Lower lobe of right lung (tissue), 2 donors: ENCODE measurements at places on chromosomes 5 and 9.

DNA sequence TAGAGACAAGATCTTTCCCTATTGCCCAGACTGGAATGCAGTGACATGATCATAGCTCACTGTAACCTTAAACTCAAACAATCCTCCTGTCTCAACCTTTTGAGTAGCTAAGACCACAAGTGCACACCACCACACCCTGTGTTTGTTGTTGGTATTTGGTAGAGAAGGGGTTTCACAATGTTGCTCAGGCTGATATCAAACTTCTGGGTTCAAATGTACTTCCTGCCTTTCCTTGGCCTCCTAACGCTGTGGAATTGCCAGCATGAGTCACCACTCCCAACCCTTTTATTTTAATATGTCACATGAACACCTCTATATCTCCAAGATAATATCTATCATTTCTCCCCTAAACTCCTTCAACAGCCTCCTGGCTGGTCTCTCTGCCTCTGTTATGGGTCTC, 719.0 kb downstream of the PTPRD start:
- DNase-seq, result no peak

DNA sequence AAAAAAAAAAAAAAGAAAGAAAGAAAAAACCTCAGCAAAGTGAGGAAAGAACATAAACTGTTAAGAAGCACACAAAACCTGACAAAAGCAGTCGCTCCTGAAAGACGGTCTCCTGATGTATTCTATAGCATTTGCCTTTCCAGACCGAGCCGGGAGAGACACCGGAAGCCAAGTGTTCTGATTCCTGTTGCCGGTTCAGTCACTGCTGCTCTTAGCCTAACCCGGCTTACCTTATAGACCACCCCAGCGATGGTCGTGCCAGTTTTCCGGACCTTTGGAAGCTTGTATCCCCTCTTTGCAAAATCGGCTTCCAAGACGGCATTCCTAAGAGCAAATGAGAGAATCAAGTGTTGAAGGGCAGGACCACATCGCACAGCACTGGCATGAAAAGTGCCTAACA, 630 bp downstream of the PSMB7 start:
- no peak for DNase-seq

DNA sequence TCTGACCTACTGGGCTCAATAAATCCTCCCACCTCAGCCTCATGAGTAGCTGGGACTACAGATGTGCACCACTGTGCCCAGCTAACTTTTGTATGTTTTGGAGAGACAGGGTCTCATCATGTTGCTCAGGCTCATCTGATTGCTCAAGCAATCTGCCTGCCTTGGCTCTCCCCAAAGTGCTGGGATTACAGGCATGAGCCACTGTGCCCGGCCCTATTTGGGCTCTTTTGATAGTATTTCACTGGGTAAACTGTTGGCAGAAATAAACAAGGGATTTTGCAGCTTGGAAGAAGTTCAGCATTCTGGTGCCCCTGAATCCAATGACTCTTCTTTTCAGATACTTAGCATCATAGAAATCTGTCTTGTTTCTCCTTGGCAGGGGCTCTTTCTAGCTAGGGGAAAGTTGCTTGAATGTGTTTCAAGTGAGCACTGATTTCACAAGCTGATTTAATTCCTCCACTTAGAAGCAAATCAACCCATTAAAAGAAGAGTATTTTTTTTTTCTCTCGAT, 146.8 kb downstream of the PAPPA start:
- DNase-seq, result no peak

GRCh38 chr5:135271533-135272310, 127.3 kb downstream of the MACROH2A1 start:
- no peak for DNase-seq

DNA sequence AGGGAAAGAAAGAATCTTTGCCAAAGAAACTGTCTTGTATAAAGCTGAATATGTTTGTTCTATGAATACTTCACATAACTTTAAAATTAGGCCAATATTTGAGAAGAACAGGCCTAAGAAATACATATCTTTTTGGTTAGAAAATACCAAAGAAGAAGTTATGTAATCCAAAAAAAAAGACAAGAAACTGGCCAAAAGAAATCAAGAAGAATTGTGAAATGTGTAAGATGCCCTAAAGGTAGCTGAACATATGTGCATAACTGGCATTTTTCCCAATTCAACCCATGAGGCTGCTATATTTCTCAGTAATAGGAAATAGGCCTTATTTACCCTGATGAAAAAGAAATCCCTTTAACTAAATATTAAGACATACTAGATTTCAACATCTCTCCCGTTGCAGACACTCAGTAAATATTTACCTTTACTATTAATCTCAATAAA, 290.0 kb downstream of the CETN3 start:
- no peak for DNase-seq

GRCh38 chr9:108160706-108161355, 671.3 kb upstream of the KLF4 start:
- DNase-seq, result no peak

DNA sequence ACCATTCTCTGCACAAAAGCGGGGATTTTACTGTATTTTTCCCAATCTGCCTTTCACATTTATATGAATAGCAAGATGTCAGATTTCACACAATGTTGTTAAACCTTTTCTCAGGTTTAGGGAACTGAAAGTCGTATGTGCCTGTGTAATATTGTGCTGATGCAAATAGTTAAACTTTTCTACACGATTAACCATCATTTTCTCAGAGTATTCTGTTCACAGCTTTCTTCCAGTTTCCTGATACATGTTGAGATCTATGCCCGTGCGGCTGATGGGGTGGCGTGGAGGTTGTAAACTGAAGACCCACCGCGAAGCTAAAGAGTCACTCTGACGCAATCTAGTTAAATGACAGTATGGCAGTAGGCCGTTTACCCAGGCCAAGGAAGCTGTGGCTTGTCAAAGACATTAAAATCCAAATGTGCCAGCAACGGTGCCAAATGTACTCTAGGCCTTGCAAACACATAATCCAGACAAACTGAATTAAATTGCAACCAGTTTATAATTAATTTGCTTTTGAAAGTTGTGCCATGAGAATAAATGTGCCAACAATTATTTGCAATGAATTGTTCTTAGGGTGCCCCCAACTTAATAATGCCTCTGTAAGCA, 145.7 kb downstream of the EBF1 start:
- no peak for DNase-seq

DNA sequence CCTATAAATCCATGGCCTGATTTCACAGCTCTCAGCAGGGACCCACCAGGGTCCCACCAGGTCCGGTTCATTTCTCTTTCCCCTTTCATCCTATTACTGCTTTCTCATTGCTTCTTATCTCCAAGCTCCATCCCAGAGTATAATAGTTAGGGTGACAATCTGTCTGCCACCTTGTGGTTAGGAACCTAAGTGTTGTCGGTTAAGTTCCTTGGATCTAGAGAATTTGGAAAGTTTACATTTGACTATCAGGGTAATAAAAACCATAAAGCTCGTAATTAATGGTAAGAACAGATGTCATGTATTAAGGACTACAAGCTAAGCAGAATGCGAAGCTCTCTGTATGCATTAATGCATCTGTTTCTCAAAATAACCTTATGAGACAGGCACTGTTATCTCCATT, 259.1 kb downstream of the SH3GL2 start:
- DNase-seq, result no peak

- DNase-seq, result no peak
These were observed 276.8 kb upstream of the MAP3K1 start for GRCh38 chr5:56538580-56538979.

DNA sequence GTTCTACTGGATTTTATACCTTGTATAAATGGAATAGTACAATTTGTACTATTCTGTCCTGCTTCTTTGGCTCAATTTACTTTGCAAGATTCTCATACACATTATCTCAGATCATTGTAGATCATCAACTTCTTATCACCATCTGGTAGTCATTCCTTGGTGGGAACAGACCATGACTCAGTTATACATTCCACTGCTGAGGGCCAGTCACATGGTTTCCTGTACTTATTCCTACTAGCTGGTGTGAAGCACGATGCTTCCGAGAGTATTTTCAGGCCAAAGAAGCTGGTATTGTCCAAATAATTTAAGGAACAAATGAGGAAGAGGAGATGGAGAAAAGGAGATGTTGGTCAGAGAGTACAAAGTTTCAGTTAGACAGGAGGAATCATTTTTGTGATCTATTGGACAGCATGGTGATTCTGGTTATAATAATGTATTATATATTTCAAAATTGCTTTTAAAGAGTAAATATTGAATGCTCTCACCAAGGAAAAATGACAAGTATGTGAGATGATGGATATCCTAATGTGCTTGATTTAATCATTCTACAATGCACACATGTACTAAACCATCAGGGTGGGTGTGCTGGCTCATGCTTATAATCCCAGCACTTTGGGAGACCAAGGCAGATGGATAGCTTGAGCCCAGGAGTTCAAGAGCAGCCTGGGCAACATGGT, 124.1 kb downstream of the SYK start:
- no peak for DNase-seq

DNA sequence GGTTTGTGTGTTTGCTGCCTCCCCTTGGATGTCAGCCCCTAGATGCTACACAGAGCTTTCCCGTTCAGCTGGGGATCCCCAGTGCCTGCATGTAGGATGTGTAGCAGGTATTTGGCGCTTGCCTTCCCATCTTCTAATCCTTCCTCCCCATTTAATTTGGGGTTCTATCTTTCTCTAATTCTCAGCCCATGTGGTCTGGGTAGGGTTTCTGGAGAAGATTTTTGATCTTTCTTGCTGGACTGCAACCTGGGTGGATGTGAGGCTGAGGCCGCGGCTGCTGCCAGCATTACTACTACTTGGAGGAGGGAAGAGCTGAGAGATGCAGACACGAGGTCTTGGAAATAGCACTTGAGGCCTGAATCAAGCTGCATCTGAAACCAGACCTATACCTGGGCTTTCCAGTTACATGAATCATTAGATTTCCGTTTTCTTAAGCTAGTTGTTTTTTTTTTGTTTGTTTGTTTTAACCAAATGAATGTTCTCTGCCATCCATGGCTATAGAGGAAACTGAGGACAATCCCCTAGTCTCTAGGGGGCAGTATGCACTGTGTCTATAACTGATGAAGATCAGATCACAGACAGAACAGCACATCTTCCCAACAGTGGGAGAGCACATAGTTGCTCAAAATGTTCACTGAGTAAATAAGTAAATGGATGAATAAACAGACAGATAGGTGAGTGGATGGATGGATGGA, 178.6 kb downstream of the FGF18 start:
- DNase-seq, result no peak

DNA sequence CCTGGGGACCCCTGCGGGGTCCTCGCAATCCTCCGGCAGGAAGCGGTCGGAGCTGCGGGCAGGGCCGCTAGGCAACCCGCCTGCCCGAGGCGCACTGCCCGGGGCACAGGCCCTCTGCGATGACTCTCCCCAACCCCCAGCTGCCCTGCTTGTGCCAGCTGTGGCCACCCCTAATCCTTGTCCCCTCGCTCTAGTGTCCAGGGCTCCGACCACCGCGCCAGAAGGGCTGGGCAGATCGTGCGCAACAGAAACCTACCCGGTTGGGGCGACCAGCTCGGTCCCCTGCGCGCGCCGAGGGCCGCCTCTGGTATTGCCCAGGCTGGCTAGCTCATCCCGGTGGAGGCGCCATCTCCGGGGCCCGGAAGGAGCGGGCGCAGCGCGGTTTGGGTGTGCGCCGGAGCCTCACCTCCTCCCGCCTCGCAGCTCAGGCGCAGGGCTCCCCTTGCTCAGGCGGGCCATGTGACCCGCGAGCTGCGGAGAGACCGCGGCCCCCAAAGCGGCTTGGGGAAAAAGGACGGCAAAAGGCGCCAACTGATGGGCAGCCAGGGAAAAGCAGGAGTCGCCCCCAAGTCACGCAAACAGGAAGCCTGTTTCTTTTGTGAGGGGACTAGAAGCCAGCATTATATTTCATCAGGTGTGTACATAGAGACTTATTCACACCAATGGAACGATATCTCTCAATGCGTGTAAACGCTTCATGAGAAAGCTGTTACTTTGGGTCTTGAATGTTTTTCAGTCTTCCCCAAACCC, 46.8 kb upstream of the RNF20 start:
- DNase-seq, result peak; percentile 60

DNA sequence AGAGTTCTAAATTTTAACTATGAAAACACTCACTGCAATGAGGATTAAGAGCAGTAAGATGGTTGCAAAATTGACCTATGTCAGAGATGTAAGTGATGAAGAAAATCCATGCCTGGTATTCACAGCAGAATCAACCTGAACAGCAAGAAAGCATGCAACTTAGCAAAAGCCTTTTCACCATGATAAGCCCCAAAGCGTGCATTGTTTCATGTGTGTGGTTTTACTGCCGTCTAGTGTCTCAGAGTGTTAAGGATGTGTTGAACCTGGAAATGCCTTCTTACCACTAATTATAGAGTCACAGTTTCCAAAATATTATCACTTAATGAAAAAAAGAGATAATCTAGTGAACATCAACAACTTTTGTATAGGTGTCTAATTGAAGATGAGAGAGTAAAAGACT, 415.2 kb upstream of the TRPC7 start:
- no peak for DNase-seq

DNA sequence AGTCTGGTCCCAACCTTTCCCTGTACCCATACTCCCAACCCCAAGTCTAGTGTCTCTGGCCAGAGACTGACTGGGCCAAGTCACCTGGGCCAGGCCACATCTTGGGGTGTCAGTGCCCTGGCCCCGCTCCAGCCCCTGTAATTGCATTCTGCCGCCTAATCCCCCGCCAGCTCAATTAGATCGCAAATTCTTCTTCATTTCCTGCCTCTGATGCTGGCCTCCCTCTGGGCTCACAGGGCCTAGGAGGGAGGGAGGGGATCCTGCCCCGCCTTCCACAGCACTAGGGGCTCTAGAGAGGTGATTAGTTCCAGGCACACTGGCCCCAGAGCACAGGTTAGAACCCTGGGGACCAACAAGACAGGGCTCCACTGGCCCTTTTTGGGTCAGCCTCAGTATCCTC, 5.5 kb downstream of the CXXC5 start:
- no peak for DNase-seq

- no peak for DNase-seq
These were observed 230.2 kb downstream of the AOPEP start for GRCh38 chr9:94956731-94957130.

- peak; percentile 71 for DNase-seq
These were observed at the start of gene PTGS1 for GRCh38 chr9:122370869-122371755. Gene PTGS1 (plus strand): TSS chr9:122371024. CDS start chr9:122371085, 61 bp downstream.

GRCh38 chr5:37120270-37120669, 128.9 kb downstream of the CPLANE1 start:
- no peak for DNase-seq

GRCh38 chr5:44321144-44321725, 68.0 kb downstream of the FGF10 start:
- DNase-seq, result no peak

- DNase-seq, result no peak
These were observed 10.8 kb downstream of the OR13J1 start for GRCh38 chr9:35859310-35859989.
